ENCODE measurements at places on chromosomes 5 and 9.

- DNase-seq: no peak
Observed at GRCh38 chr5:56172241-56172640, 60.9 kb downstream of the ANKRD55 start.

DNA sequence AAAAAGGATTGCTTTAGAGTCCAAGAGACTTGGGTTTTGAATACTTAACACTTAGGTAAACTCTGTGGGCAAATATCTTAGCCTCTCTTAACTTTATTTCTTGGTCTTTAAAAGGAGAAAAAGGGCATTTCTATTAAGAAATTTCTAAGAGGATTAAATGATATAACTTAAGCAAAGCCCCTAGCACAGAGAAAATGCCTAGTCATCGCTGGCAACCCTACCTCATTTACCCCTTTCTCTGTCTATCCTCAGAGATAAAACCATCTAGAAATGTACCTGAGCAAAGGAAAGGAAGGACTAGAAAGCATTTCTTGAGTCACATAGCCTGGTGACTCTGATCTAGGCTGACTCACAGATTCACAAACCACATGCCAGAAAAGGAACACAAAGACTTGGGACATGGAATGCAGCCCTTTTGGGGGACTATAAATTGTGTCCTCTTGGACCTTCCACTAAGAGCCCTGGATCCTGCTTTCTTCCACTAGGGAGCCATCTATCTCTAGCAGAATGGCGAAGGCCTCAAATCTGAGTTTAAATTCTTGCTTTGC lies 120.6 kb downstream of the FOXD1 start:
- DNase-seq: no peak

DNA sequence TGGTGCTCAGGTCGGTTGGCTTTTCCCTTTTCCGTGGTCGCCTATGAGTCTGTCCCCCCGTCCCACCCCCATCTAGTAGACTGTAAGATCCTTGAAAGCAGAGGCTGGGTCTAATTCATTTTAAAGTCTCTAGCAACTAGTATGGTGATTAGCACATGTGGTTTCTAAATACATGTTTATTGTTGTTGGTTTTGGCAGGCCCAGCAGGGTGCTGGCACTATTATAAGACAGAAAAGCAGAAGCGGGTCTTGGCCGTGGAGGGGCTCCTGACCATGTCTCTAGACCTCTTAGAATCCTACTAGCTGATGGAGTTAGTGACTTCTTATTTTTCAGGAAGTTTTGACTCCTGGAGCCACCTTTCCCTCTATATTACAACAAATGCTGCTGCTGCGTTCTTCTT lies 61.5 kb upstream of the TNFSF8 start:
- DNase-seq: no peak

DNA sequence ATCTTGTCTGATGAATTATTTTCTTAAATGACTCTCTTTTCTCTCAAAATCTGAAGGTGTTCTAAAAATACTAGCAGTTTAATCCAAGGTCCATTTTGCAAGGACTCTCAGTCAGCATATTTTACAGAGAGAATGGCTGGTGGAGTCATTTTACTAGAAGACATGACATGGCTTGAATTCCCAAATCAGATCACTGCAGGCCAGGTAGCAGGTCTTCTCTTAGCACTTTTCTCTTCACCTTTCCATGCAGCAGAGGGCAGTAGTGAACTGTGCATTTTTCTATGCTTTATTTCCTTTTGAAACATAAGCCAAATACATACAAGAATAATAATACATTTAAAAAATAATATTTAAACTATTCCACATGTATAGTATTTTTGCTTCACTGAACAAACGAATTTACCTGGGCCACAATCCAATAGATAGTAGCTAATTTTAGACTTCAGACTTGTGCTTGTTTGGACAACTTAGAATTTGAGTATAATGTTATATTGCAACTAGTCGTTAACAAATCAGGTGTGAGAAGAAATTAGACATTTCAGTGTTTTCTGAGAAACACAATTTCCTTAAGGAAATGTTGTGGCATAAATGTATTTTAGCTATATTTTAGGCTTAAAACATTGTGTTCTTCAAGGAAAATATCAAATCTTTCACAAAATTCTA lies 289.4 kb upstream of the DAB2 start:
- peak; percentile 42 for DNase-seq

GRCh38 chr5:38765399-38765861 lies 80.4 kb upstream of the OSMR start:
- no peak for DNase-seq

DNA sequence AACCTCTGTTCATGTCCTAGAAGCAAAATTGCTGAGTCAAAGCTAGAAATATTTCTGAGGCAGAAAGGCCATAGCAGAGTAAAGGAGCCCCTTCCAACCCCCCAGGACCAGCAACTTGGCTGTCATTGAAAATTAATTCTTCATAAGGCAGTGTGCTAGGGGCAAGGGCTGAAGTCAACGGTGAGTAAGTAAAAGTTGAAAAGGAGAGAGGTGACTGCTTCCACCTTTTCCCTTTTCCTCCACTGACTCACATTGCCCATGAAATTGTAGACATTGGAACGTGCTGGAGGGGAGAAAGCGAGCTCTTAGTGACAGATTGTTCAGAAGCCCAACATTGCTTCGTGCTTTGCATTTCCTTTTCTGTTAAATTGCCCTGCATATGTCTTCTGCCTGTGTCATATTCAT lies 19.1 kb downstream of the GLRA1 start:
- DNase-seq: no peak

DNA sequence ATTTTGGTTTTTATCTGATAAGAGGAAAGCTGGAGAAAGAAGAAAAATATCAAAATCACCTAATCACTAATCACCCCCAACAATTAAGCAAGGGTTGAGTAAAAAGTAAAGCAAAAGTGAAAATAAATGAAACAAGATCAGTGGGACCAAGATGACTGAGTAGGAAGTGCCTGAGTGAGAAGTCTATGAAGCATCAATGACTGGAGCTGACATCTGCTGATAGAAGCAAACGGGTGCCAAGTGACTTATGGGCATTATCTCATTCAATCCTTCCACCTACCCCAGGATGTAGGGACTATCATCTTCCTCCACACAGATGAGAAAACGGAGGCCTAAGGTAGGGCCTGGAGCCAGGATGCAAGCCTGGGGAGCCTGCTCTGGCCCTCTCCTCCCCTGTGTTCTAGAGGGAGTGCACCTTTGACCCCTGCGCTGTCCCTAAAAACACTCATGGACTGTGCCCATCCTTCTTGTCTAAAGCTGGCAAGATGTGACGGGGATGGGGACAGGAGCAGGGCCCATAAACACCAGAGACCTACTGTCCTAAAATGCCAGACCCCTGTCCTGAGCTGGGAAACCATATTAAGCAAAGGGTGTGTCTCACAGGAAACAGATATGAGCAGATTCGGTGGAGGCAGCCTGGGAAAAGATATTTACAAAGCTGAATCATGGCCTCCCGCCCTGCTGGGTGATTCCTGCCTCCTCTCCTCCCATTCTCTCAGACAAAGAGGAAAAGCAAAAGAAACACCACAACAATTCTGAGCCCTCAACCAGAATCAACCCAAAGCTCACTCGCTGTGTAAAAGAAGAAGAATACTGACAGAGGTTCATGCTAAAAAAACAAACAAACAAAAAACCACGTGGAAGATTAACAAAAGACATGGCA lies 116.0 kb downstream of the AUH start:
- DNase-seq: no peak

DNA sequence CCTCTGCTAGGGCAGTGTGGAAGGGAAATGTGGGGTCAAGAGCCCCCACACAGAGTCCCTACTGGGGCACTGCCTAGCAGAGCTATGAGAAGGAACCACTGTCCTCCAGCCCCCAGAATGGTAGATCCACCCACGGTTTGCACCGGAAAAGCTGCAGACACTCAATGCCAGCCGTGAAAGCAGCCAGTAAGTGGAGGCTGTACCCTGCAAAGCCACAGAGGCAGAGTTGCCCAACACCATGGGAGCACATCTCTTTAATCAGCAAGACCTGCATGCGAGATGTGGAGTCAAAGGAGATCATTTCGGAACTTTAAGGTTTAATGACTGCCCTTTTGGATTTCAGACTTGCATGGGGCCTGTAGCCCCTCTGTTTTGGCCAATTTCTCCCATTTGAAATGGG lies 52.2 kb downstream of the GKAP1 start:
- no peak for DNase-seq

DNA sequence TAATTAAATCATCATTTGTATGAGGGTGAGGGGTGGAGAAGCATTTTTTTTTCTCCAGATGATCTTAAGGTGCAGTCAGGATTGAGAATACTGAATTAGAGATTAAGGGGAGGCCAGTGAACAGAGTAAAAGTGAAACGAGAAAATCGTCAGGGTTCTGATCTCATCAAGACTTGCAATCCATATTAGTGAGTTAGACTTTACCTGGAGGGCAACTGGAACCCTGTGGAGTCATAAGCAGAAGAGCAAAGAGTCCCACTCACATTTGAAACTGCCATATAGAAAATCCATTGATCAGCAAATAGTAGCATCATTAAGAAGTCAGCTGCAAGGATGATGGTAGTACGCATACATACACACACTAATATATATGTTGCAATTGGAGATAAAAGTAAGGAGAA lies 466.2 kb upstream of the PAPPA start:
- no peak for DNase-seq

GRCh38 chr5:113205807-113206206 lies 229.0 kb downstream of the TSSK1B start:
- DNase-seq: no peak

DNA sequence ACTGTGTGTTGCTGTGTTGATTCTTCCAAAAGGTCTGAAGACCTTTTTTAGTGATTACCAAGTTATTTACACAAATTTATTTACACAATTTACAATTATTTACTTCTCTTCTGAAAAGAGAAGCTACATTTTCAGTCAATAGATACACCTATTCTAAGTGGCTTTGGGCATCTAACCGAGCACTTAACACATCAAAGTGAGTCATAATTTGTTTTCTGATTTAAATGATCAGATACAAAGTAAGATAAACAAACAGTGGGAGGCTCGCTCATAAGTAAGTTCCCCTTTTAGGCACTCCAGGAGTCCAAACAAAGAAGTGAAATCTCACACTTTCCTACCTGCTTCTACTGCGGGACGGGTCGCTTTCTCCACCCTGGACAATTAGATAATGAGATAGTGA lies 90.2 kb downstream of the APBA1 start:
- no peak for DNase-seq

DNA sequence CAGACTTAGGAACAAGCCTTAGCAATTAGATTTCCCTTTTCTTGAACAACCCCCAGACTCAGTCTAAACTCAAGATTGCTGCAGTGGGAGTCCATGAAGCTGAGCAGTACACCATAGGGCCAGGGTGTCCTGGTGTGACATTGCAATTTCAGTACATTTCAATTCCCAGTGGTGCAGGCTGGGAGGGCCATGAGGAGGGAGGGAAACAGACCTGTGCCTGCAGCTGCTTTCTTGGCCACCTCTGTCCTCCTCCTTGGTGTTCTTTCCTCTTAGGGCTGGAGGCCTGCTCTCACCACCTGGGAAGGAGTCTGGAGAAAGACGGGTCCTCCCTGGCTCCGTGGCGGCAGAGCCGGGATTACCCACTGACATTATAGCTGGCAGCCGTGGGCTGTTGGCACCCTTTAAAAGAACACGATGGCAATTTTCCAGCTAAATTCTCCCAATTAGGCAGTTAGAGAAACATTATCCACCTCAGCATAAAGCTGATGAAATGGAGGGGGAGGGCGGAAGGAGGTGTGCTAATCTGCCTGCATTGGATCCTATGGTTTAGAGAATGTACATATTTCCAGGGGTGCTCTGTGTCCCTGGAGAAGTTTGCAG lies 186.4 kb downstream of the SLIT3 start:
- DNase-seq: no peak

DNA sequence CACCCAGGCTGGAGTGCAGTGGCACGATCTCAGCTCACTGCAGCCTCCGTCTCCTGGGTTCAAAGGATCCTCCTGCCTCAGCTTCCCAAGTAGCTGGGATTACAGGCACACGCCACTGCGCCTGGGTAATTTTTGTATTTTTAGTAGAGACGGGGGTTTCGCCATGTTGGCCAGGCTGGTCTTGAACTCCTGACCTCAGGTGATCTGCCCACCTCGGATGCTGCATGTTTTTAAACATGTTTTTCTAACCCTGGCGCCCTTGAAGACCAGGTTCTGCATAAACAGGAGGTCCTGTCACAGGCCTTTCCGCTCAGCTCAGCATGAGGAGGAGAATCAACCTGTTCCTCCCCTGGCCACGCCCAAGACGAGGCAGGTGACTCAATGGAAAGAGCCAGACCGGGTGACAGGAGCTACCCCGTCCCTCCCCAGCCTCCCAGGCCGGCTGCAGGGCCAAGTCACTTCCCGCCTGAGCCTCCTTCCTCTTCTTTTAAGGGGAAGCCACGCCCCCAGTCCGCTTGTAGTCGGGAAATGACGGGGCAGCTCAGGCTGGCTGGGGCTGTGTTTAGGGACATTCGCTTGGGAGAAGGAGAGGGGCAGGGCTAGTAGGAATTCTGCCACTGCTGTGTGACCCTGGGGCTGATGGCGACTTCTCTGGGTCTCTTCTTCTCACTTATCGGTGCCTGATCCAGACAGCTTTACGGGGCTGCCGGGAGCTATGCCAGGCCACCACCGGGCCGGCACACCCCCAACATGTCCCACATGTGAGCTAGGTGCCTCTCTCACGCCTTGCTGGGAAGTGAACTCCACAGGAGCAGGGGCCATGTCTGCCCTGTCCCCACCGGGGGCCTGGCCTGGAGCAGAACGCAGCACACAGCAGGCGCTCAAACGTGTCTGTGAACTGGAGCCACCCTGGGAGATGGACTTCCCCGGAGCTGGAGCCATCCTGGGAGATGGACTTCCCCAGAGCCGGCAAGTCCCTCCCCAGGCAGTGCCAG lies 6.1 kb downstream of the NOTCH1 start:
- DNase-seq: peak; percentile 98

DNA sequence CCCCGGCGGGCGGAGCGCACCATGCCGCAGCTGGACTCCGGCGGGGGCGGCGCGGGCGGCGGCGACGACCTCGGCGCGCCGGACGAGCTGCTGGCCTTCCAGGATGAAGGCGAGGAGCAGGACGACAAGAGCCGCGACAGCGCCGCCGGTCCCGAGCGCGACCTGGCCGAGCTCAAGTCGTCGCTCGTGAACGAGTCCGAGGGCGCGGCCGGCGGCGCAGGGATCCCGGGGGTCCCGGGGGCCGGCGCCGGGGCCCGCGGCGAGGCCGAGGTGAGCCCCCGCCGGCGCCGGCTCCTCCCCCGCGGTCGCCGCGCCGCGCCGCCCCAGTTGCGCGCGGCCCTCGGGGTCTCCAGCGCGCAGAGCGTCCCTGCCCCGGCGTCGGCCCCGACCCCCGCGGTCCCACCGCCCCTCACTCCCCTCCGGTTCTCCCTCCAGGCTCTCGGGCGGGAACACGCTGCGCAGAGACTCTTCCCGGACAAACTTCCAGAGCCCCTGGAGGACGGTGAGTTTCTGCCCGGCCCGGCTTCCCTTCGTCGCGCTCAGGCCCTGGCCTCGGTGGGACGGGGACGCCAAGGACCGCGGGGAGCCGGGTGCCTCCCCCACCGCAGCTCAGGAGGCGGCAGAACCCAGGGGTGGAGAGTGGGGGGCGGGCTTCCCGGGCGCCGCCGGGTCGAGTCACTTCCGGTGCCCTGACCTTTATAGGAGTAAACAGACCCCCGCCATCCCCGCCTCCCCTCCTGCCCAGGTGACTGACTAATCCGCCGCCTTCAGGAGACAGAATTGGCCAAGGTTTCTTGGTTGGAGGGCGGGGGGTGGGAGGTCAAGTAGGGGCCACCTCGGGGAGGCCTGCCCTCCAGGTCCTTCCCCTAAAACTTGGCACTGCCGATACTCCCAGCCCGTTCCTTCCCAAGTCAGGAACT lies 665 bp downstream of the TCF7 start:
- peak; percentile 84 for DNase-seq

- DNase-seq: no peak
Observed at GRCh38 chr9:37010180-37010579, 23.9 kb downstream of the PAX5 start.

- DNase-seq: no peak
Observed at GRCh38 chr5:141874262-141874964, 3.8 kb downstream of the PCDH1 start.
